Fibroblast of skin of back (primary cell): ENCODE measurements at places on chromosomes 5 and 9.
A peak's percentile ranks its signal among the peaks of the same experiment; 100 is the strongest.

GRCh38 chr5:142439207-142439860 is 114.5 kb upstream of the SPRY4 start:
- peak; percentile 29 for DNase-seq

- DNase-seq = no peak
Measured at GRCh38 chr9:136302527-136302926, 1.4 kb downstream of the CCDC187 start.

- DNase-seq = no peak
Measured at GRCh38 chr9:82436475-82436874, 447.9 kb downstream of the SPATA31D1 start.

DNA sequence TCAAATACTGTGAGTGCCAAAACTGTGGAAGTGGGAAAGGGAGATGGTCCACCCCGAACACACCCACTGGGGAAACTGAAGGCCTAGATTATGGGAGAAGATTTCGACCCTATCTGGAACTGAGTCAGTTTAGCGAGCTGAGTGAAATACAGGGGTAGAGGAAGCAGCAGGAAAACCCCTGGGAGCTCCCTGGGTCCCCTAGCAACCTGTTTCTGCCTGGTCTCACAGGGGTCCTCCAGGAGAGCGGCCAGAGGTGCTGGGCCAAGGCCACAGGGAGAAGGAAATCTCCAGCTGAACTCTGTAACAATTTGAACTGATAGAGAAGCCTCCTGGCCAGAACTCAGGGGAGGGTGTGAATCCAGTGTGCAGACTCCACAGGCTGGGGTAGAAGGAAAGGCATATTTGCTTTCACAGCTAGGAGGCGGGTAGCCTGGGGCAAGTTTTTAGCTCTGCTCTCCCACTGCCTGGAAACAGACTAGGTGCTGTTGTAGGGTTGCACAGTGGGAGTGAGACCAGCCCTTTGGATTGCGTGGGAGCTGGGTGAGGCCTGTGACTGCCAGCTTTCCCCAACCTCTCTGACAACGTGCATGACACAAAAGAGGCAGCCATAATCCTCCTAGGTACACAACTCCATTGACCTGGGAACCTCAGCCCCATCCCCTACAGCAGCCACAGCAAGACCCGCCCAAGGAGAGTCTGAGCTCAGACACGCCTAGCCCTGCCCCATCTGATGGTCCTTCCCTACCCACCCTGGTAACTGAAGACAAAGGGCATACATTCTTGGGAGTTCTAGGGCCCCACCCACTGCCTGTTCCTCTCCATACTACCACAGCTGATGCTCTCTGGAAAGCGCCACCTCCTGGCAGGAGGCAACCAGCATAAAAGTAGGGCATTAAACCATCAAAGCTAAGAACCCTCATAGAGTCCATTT is 78.8 kb upstream of the GPBP1 start:
- DNase-seq = no peak

DNA sequence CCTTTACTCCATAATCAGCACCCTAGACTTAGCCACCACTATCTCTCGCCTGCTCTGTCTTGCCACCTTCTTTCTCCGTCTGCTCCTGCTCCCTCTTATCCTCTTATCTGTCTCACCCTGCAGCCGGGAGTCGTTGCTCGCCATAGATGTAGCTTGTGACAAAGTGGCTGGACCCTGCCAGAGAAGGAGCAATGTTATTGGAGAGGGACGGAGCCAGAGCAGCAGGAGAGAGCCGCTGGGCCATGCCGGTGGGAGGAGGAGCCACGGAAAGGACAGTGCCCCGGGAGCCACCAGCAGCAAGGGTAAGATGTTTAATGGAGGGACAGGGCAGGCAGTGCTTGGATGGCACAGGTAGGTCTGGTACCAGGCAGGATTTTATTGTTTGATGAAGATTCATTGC is 137.3 kb downstream of the SEC61B start:
- DNase-seq = no peak

GRCh38 chr5:96431376-96432187 is 1.5 kb downstream of the PCSK1 start:
- DNase-seq = peak; percentile 69

DNA sequence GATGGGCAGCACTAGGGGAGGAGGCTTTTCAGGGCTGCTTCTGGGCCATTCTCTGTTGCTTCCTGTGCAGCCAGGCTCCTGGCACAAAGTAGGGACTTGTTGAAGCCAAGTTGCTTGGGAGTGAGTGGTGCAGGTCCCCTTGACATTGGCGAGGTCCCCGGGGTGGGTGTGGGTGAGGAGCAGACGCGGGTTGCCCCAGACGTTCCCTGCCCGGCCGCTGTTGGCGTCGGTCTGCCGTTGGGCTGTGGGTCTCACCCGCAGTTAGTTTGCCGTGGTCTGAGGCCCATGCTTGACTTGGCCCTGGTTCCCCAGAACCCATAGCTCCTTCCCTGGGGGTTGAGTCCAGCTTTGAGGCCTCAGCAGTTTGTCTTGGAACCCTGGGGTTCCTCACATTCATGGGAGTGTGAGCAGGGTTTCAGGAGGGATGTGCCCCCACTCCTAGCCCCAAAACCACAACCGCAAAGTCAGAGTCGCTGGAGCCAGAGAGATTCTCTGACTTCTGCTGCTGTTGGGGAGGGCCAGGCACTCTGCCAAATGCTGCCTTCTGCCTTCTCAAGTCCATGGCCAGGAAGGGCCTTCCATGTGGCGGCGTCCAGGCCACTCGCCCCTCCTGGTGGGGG is 77.5 kb downstream of the RXRA start:
- peak; percentile 87 for DNase-seq

- DNase-seq = no peak
Measured at GRCh38 chr5:5353681-5354080, 68.8 kb upstream of the ICE1 start.

- peak; percentile 39 for DNase-seq
Measured at GRCh38 chr5:9507974-9508373, 37.9 kb downstream of the SEMA5A start.

GRCh38 chr5:142356349-142356715 is 31.5 kb upstream of the SPRY4 start:
- DNase-seq = peak; percentile 74

DNA sequence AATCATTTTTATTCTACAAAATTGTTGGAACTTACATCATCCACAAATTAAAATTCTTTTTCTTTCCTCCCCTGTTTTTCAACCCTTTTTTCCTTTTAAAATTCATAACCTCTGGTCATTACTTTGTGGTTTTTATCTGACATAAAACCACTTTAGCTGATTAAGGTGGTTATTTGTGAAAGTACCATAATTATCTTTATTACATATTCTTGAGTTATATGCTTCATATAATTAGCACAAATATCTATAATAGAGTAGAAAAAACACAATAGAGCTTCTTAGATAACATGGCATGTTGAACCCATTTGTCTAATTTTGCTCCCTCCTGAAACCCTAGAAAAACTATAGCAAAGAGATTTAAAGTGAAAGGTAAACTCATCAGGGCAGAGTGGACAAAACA is 22.9 kb upstream of the PPIC start:
- DNase-seq = no peak

- no peak for DNase-seq
Measured at GRCh38 chr5:151881621-151882225, 42.9 kb downstream of the GLRA1 start.

DNA sequence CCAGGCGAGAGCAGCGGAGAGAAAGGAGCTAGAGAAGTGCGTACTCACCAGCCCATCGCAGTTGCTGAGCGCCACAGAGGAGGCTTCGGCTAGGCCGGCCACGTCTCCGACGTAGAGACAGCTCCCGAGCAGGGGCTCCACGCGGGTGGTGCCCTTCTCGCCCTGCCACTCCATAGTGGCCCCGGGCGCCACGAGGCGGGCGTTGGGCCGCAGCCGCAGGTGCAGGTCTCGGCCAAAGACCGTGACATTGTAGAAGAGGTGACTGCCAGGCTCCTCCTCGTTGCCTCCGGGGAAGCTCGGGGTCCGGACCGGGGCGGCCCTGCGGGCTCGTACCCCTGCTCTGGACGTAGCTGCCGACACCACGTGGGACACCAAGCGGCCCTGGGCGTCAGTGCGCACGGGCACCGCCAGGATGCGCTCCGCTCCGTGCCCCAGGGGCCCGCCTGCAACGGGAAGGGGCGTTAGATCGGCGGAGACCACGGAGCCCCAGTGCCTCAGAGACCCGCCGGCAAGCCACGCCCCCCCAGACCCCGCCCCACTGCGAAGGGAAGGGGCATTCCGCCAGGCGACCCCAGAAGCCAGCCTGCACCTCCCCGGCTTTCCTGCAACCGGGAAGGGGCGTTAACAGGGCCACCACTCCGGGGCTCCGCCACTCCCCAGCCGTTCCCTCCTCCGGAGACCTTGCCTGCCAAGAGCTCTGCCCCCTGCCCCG is 1.4 kb downstream of the ADAMTS2 start:
- DNase-seq = peak; percentile 68

- DNase-seq = peak; percentile 73
Measured at GRCh38 chr5:144191998-144192397, 21.3 kb downstream of the KCTD16 start.

- DNase-seq = no peak
Measured at GRCh38 chr9:122103985-122104384, 10.9 kb upstream of the TTLL11 start.

DNA sequence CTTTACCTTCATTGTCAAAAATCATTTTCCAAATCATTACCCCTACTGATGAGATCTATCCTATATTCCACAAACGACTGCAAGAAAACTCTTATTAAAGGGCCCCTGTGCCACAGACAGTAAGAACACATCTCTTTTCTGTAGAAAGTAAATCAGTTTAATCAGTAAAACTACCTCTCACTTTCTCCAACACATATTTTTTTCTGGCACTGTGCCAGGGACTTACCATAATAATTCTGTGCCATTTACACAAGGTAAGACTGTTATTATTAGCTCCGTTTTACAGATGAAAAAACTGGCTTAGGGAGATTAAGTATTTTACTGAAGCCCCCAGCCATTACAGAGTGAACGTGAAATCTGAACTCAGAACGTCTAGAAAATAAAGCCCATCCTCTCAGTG is 587.0 kb upstream of the COX7C start:
- DNase-seq = no peak

- DNase-seq = no peak
Measured at GRCh38 chr9:127116957-127117356, 5.5 kb downstream of the ANGPTL2 start.

GRCh38 chr9:114836769-114837168 is 30.9 kb upstream of the TNFSF15 start:
- peak; percentile 68 for DNase-seq

DNA sequence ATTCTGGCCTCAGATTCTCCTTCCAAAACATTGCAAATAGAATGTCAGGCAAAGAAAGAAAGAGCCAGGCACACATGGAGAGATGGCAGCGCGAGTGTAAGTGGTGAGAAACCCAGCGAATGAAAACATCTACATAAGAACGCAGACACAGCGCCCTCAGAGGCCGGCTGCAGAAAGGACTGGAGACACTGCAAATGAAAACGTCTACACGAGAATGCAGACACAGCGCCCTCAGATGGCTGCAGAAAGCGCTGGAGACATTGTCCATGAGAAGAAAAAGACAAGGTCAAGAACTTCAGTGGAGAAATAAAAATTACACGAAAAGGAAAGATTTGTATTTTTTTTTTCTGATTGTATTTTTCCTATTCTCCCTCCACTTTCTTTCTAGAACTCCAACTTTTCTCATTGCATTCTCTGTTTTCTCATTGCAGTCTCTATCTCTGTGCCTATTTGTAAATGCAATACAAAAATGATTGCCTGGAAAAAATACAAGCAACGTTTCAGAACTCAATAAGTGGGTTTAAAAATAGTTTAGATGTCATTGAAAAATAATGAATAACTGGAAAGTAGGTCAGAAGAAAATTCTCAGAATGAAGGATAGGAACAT is 117.9 kb upstream of the LPCAT1 start:
- DNase-seq = peak; percentile 86

- no peak for DNase-seq
Measured at GRCh38 chr5:691817-692528, 1.2 kb downstream of the TPPP start.

- no peak for DNase-seq
Measured at GRCh38 chr5:162091336-162091735, 23.8 kb downstream of the GABRG2 start.

- peak; percentile 17 for DNase-seq
Measured at GRCh38 chr5:77645158-77645994, 6.9 kb upstream of the OTP start.

DNA sequence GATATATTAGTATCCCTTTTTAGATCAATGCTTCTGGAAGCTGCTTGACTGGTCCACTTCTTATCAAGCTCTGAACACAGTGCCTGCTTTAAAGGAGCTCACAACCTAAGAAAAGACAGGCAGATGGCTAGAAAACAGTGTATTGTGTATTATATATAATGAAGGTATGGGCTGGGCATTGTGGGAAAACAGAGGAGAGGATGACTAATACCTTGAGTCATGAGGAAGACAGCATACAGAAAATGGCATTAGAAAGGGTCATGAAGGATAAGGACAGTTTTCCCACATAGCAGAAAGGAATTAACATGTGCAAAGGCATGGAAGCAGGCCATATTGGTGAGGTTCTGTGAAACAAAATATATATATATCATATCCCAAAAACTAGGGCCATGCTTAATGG is 309.6 kb downstream of the MLLT3 start:
- peak; percentile 87 for DNase-seq

GRCh38 chr5:132319975-132320374 is 25.8 kb downstream of the SLC22A4 start:
- no peak for DNase-seq

DNA sequence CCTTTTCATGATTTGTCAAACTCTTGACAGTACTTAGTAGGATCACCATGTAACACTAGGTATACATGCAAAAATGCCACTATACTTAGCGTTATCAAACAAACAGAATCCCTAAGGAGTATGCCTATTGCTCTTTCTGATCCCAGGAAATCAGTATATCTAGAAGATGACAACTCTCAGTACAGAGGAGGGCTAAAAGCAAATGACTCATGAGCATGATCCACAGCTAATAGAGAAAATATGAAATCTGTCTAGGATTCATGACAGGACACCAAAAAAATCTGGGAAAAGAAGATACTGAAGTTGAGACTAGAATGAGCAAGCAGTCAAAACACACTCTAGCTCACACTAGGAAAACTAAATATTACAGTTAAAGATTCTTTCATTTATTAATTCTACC is 89.2 kb downstream of the RAPGEF6 start:
- peak; percentile 92 for DNase-seq

DNA sequence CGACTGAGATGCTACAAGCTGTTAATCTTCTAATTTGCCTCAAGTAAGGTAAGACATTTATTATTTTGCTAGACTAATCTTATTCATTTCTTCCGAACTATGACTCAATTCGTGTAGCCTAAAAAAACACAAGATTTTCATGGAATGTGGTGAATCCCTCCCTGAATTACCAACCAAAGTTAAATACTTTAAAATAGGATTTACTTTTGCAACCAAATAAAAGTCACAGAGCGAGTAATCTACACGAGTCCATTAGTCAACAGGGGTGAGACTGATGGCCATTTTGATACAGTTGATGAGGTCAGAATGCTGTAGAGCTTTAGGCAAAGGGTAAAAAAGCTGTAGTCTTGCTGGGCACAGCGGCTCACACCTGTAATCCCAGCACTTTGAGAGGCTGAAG is 13.1 kb upstream of the BNC2 start:
- no peak for DNase-seq

DNA sequence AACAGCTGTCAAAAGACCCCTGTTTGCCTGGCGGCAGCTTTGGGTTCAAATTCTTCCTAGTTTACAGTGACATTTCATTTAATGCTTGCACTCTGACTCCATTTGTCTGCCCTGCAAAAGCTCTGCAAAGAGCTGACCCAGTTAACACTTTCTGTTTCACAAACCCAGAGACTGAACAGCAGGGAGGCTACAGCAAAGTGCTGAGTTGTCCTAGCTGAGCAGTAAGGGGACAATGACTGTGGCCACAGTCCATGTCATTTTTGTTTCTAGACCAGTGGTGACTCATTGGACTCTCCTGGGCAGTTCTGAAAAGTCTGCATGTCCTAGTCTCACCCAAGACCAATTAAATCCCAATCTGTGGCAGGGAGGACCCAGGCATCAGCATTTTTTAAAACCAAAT is 994.8 kb upstream of the WWC1 start:
- DNase-seq = peak; percentile 70
